ENCODE measurements at places on chromosomes 12 and 14.

DNA sequence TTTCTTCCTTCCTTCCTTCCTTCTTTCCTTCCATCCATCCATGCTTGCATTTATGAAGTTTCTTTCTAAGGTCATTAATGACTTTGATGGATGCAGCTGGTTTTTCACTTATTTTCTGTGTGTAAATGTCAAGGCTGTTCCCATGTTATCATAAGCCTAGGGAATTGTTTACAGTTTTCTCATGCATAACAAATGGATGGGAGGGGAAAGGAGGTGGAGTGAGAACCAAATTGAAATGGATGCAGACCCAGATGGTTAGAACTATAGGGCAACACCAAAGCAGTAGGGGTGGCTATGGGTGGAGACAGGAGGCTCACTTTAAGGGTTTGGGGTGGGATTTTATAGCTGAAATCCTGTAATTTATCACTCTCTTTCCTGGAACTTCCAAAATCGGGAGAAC lies 146.2 kb downstream of the TPH2 start:
- DNase-seq, result no peak

- peak; percentile 32 for DNase-seq
Measured at GRCh38 chr14:97388408-97388807, 591.2 kb downstream of the VRK1 start.

GRCh38 chr12:55732288-55732687 lies 3.5 kb upstream of the CD63 start:
- no peak for DNase-seq

- DNase-seq, result no peak
Measured at GRCh38 chr14:101043891-101044290, 140.4 kb upstream of the RTL1 start.

DNA sequence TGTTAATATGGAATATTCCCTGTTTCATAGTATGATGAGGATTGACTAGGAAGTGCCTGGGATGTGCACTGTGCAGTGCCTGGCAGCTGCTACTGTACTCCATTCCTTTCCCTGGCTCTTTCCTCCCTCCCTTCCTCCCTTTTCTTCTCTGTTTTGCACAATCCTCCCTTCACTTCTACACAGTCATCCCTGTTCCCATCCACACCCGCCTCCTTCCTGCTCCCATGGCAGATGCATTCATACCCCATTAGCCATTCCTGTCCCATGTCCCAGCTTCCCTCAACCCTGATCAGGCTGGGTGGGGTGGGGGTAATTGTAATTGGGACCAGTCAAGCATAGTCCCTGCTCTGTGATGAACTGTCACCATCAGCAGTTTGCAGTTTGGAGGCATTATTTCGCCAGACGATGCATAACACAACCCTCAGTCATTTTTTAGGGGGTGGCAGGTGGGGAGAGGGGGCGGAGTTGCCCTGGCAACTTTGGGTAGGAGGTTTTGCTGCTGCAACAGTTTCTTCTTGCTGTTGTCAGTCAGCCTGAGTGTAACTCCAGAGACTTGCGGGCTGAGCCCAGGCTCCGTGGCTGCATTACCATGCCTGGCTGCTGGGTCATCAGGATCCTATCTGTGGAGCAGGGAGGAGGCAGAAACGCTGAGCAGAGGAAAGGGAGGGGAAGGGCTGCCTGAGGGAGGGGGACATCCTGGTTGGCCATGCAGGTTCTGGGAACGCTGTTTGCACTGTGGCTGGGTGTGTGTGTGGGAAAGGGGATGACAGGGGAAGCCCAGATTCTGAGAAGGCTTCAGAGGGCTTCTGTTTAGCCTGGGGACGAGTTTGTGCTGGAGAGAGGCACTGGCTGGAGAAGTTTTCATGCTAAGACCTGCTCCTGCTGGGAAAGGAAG lies 4.1 kb upstream of the KRT84 start:
- no peak for DNase-seq
